Activated T-helper 2 cell treated with anti-CD3 and anti-CD28 coated beads, Interferon-gamma antibody, Interleukin-2, Interleukin-4, amounts not matched to agents 10 μg/mL and 5 μg/mL and 100 μg/mL, durations not matched to agents 14 hours and 24 hours and 36 hours (primary cell): ENCODE measurements at places on chromosomes 12 and 14.

DNA sequence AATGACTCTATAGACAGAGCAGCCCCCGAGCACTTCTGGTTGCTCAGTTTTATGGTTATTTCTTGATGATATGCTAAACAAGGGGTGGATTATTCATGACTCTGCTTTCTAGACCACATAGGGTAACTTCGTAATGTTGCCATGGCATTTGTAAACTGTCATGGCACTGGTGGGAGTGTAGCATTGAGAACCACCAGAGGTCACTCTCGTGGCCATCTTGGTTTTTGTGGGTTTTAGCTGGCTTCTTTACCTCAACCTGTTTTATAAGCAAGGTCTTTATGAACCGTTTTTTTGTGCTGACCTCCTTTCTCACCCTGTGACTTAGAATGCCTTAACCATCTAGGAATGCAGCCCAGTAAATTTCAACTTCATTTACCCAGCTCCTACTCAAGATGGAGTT, 1036.2 kb upstream of the FLRT2 start:
- no peak for DNase-seq
- no peaks in the 10 kb centered on the region for H3K4me1 ChIP-seq
- H3K4me3 ChIP-seq, result no peak overlapping the region
- H3K36me3 ChIP-seq, result no peaks in the 10 kb centered on the region
- no peak overlapping the region for H3K27ac ChIP-seq
- no peaks in the 10 kb centered on the region for H3K27me3 ChIP-seq

DNA sequence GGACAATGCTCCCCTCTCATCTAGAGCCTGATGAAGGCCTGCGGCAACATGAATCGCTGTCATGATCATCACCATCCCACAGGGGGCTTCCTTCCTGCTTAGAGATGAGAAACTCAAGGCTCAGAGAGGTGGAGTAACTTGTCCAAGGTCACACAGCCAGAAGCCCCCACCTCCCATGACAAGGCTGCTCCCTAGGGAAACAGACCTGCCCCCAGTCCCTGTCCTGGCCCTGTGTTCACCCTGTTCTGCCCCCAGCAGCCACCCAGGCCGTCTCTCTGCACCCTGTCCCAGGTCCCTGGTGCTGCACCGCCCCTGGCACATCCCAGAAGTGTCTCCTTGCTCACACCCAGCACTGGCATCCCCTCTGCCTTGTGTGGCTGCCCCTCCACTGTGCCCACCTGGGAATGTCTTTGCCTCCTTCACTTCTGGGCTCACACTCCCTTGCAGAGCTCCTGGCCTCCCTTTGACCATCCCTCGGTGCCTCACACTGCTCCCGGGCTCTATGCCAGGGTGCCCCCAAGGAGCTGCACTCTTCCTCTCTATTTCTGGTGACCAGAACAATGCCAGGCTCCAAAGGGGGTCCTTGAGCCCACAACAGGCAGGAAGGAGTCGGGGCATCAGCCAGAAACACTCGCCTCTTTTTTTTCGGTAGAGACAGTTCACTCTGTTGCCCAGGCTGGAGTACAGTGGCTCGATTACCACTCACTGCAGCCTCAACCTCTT, 70.5 kb downstream of the BCL11B start:
- H3K4me3 ChIP-seq, result no peak overlapping the region
- peaks cover 83% of the 10 kb centered on the region for H3K4me1 ChIP-seq
- H3K27ac ChIP-seq, result peak overlapping the region; percentile 65
- DNase-seq, result no peak
- H3K27me3 ChIP-seq, result no peaks in the 10 kb centered on the region

GRCh38 chr12:41336041-41336549, 148.0 kb downstream of the PDZRN4 start:
- no peak overlapping the region for H3K4me3 ChIP-seq
- no peak for DNase-seq
- H3K27ac ChIP-seq, result no peak overlapping the region
- H3K4me1 ChIP-seq, result no peaks in the 10 kb centered on the region
- H3K36me3 ChIP-seq, result no peaks in the 10 kb centered on the region

DNA sequence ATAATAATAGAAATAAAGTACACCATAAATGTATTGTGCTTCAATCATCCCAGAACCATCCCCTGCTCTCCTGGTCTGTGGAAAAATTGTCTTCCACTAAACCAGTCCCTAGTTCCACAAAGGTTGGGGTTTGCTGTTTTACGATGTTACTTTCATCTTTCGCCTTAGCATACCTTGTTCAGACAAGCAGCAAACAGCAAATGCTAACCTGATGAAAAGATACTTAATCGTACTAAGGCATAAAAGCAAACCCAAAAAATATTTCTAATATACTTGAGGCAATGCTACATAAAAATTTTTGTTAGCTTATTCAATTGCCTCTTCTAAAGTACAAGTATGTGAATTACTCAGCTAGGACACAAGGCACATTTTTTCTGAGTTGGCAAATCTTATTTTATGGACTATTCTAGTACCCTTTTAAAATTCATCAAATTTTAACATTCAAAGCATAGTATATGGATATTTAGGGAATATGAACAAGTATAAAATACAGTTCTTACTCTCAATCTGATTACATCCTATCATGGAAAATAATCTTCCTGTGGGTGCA, 97.1 kb upstream of the PLEKHG7 start:
- no peak overlapping the region for H3K27ac ChIP-seq
- DNase-seq, result no peak
- H3K4me3 ChIP-seq, result no peak overlapping the region
- no peaks in the 10 kb centered on the region for H3K27me3 ChIP-seq
- peaks cover 11% of the 10 kb centered on the region for H3K36me3 ChIP-seq

- H3K27ac ChIP-seq, result no peak overlapping the region
- DNase-seq, result no peak
- no peaks in the 10 kb centered on the region for H3K27me3 ChIP-seq
- no peaks in the 10 kb centered on the region for H3K36me3 ChIP-seq
- H3K4me3 ChIP-seq, result no peak overlapping the region
- peaks cover 2% of the 10 kb centered on the region for H3K4me1 ChIP-seq
Observed at GRCh38 chr12:124505001-124505818, 62.2 kb downstream of the NCOR2 start.

GRCh38 chr14:35353409-35354172, 51.0 kb downstream of the NFKBIA start:
- no peaks in the 10 kb centered on the region for H3K36me3 ChIP-seq
- H3K27me3 ChIP-seq, result no peaks in the 10 kb centered on the region
- no peak for DNase-seq
- H3K27ac ChIP-seq, result no peak overlapping the region
- H3K4me3 ChIP-seq, result no peak overlapping the region

GRCh38 chr14:89910691-89911009, 43.9 kb downstream of the EFCAB11 start:
- H3K27me3 ChIP-seq, result peaks cover 30% of the 10 kb centered on the region
- no peak overlapping the region for H3K4me3 ChIP-seq
- H3K36me3 ChIP-seq, result no peaks in the 10 kb centered on the region
- DNase-seq, result no peak

DNA sequence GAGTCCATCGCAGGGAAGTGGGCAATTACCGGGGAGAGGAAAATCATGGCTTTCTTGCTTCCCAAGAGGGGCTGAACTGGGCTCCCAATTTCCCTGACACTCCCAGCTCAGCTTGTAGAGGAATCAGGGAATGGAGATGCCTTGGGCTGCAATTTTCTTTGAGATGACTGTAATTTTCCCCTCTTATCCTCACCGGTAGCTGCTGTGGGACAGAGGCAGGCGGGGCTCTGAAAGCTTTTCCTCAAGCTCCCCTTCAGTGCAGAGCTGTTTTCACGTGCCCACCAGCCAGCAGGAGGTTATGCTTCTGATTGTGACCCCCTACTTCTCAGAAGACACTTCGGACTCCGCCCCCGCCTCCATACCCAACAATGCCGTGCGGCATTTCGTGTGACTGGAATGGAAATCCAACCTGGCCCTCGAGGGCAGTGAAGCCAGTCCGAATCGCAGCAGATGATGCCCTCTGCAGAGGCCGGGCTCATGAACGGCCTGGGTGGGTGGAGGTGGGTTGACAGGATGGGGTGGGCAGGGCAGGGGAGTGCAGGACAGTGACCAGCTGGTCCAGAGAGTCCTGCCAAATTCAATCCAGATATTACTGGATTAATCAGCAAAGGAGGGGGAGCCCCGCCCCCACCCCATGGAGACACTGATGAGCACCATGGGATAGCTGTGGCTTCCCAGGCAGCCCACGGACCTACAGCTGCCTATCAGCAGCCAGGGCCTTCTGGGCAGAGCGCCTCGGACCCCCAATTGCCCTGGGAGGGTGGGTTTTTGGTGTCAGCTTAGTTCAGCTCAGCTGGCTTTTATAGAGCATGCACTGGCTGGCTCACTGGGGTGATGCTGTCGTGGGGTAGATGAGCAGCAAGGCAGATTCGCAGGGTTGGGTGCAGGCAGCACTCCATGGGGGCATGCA, 37.6 kb downstream of the RTL1 start:
- no peak overlapping the region for H3K4me3 ChIP-seq
- no peak for DNase-seq
- no peaks in the 10 kb centered on the region for H3K36me3 ChIP-seq
- no peak overlapping the region for H3K27ac ChIP-seq
- H3K4me1 ChIP-seq, result no peaks in the 10 kb centered on the region

DNA sequence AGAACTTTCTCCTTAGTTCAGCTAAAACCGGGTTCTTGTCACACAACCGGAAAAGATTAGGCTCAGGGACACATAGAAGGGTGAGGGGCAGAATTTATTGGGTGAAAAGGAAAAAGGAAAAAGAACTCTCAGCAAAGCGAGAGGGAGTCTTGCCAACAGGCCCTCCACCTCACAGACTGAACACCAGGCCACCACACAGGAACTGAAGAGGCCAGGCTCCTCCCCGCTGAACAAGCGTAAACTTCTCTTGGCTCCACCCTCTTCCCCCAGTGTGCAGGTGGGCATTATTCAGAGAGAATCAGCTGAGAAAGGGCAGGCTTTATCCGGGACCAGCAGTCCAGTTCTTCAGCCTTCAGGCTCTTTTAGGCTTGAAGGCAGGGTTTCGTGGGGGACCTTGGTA, 125.6 kb upstream of the FGD4 start:
- H3K27me3 ChIP-seq, result no peaks in the 10 kb centered on the region
- no peaks in the 10 kb centered on the region for H3K36me3 ChIP-seq
- no peak overlapping the region for H3K4me3 ChIP-seq

GRCh38 chr12:89474615-89475014, 50.0 kb downstream of the GALNT4 start:
- peaks cover 15% of the 10 kb centered on the region for H3K36me3 ChIP-seq
- peaks cover 42% of the 10 kb centered on the region for H3K4me1 ChIP-seq
- no peak for DNase-seq
- no peak overlapping the region for H3K4me3 ChIP-seq

- H3K27ac ChIP-seq, result no peak overlapping the region
- H3K4me3 ChIP-seq, result no peak overlapping the region
- peak; percentile 23 for DNase-seq
- no peaks in the 10 kb centered on the region for H3K36me3 ChIP-seq
Observed at GRCh38 chr12:130041983-130042812, 120.1 kb upstream of the FZD10 start.

GRCh38 chr12:42166501-42166900, 21.8 kb upstream of the GXYLT1 start:
- H3K4me1 ChIP-seq, result peaks cover 10% of the 10 kb centered on the region
- H3K27me3 ChIP-seq, result no peaks in the 10 kb centered on the region
- H3K4me3 ChIP-seq, result no peak overlapping the region
- H3K27ac ChIP-seq, result no peak overlapping the region
- peaks cover 21% of the 10 kb centered on the region for H3K36me3 ChIP-seq
- no peak for DNase-seq
